ENCODE measurements at places on chromosomes 6 and 20. TPM values are rescaled to one million over a fixed set of nuclear protein-coding genes. Genes with fewer than 3 reads are reported as not detected.

Gene BEND3
- 4.8 TPM for total RNA-seq

Gene TMEM217
- 1.8 TPM for total RNA-seq

Gene FAM83C
- not detected for total RNA-seq

Gene CTCFL
- 0.23 TPM for total RNA-seq

Gene WFDC5
- not detected for total RNA-seq

Gene YIPF3
- 66.7 TPM for total RNA-seq

Gene CCDC170
- total RNA-seq, result 5.5 TPM

Gene DDO
- total RNA-seq, result 1.8 TPM

Gene TAAR2
- total RNA-seq, result not detected
